ENCODE measurements at places on chromosomes 1 and 21. TPM values are rescaled to one million over a fixed set of nuclear protein-coding genes. Genes with fewer than 3 reads are reported as not detected.

GRCh38 chr21:42012763-42013329 is 2.7 kb upstream of the ZBTB21 start:
- DNase-seq = no peak

GRCh38 chr1:11482198-11482597 is 3.2 kb downstream of the DISP3 start:
- DNase-seq = no peak

DNA sequence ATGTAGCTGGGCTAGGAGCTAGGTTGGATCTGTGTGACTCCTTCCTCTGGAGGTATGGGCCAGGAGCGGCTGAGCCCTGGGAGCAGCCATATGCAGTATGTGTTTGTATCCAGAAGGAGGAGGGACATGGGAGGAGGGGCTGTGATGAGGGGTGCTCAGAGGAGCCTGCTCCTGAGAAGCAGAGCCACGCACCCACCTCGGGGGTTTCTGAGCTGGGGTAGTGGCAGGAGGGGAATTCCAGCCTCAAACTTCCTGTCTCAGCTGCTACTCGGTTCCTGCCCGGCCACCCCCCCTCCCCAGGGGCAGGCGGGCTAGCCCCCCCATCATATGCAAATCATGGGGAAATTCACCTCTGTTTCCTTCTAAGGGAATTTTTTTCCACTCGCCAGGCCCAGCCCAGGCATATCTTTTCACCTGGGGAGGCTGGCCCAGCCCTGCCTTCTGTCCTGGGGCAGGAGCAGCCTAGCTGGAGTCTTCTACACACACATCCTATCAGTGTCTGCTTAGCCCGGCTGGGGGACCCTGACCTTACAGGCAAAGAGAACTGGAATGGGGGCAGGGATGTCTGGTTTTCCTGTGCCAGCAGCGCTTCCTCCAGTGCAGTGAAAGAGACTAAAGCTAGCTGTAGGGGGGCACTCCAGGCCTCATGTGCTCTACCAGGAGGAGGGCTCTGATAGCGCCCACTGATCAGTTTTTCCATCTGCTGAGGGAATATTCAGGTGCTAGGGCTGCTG is 3.0 kb downstream of the ZC3H12A start:
- no peak for DNase-seq

The FCRLB gene
- total RNA-seq = 0.59 TPM

The CACHD1 gene
- total RNA-seq = 24.1 TPM

The SPRR1A gene
- not detected for total RNA-seq

The RPTN gene
- not detected for total RNA-seq

All from mesothelial cell of epicardium (in vitro differentiated cells).